ENCODE measurements at places on chromosomes 12 and 14.

DNA sequence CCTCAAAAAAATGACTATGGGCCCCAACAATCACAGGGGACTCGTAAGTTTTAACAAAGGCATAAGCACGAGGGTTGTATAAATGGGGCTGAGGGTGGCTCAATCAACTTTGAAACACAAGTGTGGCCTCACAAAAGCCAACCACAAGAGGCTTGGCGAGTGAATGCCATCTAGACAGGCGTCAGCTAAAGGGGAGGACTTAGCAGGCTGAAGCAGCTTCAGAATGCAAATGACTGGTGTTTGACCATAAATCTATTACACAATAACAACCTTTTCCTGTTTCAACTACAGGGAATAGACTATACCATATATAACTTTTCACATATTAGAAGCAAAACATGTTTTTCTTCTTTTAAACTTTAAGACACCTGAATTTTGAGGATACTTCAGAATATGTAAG lies 777.9 kb downstream of the FSCB start:
- no peak for DNase-seq

DNA sequence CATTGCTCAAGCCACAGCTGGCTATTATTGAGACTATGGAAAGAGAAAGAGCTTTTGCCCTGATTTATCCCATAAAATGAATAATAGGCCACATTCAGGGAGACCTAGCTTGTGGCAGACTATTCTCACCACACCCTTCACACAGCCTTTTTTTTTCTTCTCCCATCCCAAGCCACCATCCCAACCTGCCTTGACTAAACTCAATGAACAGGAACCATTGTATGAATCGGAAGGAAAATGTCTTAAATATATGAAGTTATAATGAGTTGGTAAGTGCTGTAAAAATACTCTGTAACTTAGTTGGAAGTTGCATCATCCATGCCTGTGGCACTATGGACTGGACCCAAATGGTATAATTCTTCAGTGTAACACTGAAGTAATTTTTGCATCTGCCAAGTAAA lies 338.4 kb downstream of the RAD51B start:
- DNase-seq, result no peak

- no peak for DNase-seq
Observed at GRCh38 chr14:94089479-94089878, 8.4 kb downstream of the IFI27L1 start.

- DNase-seq, result no peak
Observed at GRCh38 chr14:24159777-24160498, 1.1 kb upstream of the IRF9 start.

DNA sequence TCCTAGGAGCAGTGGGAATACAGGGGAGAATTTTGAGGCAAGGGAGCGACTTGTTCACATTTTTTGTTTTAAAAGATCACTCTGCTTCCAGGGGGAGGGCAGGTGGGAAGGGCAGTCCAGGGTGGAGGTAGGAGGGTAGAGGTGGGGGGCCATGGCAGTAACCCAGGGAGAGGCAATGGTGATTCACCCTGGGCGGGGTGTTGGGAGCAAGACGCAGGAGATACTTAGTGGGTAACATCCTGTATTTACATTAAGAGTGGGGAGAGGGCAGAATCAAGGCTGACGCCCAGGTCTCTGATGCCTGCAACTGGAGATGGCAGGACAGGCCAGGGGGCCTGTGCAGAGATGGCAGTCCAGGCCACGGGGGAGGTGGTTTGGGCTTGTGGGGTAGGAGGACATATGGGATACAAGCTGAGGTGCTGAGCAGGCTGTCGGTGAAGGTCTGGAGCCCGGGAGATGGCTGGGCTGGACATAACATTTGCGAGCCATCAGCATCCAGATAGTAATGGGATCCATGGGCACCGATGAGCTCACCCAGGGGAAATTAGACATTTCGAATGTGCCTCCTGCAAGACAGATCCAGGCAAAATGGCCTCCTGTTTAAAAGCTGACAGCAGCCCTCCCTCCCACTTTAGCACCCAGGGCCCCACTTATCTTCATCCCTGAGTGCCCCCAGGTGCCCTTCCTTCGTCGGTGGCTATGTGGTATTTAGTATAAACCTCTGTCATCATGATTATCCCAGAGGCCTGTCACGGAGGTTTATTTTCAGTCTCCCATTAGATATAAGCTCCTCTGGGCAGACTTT lies 9.3 kb downstream of the EML1 start:
- no peak for DNase-seq

GRCh38 chr12:45849289-45849688 lies 119.8 kb downstream of the ARID2 start:
- no peak for DNase-seq

DNA sequence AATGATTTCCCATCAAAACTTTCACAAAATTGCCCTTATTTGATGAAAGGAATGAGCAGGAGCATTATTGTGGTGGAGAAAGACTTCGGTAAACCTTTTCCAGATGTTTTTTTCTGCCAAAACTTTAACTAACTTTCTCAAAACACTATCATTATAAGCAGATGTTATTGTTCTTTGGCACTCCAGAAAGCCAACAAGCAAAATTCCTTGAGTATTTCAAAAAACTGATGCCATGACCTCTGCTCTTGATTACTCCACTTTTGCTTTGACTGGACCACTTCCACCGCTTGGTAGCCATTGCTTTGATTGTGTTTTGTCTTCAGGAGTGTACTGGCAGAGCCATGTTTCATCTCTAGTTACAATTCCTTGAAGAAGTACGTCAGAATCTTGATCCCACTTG lies 29.7 kb upstream of the RAB21 start:
- DNase-seq, result no peak

DNA sequence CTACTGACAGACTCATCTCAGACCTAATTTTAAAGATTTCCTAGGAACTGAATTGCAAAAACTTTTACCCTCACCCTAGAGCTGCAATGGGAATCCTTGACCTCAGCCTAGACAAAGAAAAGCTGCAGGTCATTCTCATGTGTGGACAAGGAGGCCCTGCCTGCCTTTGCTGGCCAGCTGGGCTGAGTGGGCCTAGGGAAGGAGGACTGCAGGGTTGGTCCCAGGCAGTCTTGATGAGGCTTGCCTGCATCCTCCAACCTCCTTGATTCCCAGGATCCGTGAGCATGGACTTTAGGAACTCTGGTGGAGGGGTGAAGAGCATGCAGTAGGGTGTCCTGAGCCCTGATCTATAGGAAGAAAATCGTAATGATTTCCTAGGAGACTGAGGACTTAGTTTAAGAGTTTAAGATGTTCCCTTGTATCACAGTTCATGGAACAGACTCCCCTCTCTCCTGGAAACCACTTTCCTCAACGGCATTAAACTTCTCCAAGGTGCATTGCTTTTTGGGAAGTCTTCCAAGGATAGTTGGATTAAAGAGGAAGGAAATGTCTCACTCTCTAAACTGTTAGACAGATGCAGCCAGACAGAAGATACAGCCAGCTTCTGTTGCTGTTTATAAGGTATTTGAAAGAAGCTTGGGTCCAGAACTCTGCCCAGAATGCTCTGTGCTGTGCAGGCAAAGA lies 55.4 kb upstream of the DDX11 start:
- no peak for DNase-seq

DNA sequence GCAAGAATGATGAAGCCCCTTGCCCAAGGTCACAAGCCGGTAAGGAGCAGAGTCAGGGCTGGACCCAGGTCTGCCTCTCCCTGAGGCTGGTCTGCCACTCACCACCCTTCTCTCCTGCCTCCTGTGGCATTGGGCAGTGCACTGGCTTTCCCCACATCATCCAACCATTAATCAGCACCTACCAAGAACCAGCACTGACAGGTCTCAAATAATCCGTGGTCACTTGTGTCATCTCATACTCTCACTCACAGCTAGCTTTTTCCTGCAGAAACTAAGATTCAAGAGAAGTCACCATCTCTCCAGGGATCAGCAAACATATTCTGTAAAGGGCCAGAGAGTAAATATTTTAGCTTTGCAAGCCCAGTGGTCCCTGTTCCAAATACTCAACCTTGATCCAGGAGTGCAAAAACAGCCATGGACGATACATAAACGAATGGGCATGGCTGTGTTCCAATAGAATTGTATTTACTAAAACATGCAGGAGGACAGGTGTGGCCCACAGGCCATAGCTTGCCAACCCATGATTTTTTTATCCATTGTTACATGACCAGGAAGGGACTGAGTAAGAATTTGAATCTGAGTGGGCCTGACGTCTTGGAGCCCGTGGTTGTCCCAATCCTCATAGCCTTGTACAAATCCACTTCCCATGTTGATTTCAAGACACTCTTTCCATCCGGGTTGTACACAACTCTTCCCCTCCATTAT lies 374.2 kb downstream of the BCL11B start:
- DNase-seq, result no peak

GRCh38 chr12:50786498-50787231 lies 22.8 kb downstream of the ATF1 start:
- no peak for DNase-seq

Measured in activated naive CD4-positive, alpha-beta T cell treated with Interleukin-2 at 50 U/mL for 16 hours (primary cell).